ENCODE measurements at places on chromosomes 2 and 18.

DNA sequence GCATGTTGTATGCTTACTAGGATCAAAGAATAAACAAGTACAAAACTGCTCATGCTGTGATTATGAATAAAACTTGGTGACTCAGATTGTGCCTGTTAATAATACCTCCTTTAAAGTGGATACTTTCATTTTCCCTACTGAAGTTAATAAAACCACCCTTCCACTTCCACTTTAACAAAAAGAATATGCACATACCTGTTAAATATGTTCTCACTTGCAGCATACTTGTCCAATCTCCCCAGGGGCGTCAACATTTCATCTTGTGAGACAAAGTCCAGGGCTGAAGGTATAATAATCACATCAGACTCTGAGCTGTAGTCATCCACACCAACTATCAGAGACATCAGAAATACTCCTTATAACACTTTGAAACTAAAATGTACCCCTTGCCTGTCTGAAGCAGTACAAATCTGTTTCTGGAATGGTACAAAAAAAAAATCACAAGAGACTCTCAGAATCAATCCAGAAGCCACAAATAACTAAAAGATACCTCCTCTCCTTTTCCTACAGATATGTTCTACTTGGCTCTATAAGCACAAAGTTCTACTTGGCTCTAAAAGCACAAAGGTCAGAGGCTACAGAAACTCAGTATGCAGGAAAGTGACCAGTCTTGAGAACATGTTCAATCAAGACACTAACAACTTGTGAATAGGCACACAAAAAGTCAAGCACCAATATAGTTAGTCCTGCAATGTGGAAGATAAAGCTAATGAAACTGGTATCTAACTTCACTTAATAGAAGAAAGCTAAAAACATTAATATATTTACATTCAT, 19.3 kb downstream of the PPP4R1 start:
- no peak for DNase-seq

- no peak for DNase-seq
Observed at GRCh38 chr2:53130441-53130943, 637.1 kb upstream of the CHAC2 start.

DNA sequence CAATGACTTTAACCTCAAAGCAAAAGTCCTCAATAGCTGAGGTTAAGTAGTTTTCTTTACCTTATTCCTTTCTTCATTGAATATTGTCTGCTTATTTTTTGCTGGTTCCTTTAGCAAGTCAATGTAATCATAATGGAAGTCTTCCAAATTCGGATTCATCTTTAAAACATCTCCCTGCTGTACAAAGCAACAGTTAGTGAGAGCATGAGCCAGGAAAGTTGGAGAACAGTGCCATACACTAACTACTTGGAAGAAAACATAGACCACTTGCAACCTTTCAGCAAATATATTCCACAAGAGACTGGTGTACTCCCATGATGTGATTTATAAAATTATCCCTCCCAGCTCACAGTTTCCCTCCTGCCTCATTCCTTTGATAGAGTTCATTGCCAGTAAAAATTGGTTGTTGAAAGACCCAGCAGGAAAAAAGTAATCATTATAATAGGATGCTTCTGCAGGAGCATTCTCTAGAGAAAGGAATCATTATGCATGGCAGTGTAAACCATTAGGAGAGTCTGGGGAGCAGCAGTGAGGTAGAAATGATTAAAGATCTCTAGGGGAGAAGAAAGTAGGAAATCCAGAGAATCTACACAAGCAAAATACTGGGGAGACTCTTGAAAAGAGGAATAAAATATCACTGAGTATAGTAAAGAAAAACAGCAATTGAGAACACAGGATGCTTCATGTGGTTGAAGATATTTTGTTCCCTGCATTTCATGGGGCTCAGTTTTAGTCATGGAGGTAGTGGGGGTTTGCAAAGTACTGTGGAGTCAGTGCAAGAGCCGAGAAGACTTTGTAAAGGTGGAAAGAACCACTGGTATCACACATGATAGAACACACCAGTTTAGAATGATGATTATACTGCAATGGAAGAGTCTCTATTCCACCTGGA, 38.6 kb upstream of the TTN start:
- no peak for DNase-seq

- DNase-seq, result no peak
Observed at GRCh38 chr2:28413899-28414295, 21.2 kb downstream of the FOSL2 start.

- DNase-seq, result no peak
Observed at GRCh38 chr18:67540559-67540958, 24.0 kb upstream of the DSEL start.

DNA sequence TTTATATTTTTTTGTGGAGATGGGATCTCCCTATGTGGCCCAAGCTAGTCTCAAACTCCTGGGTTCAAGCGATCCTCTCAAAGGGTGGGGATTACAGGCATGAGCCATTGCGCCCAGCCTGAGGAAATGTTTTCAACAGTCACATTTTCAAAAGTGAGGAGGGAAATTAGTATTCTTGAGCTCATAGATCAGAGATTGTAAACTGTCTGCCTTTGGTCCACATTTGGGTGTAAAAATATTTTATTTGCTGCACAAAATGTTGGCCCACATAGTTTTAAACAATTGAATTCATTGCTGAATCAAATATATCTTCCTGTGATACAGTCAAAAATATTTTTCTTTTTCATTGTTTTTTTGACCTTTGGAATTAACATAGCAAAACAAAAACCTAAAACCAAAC, 48.6 kb downstream of the NOP58 start:
- no peak for DNase-seq

DNA sequence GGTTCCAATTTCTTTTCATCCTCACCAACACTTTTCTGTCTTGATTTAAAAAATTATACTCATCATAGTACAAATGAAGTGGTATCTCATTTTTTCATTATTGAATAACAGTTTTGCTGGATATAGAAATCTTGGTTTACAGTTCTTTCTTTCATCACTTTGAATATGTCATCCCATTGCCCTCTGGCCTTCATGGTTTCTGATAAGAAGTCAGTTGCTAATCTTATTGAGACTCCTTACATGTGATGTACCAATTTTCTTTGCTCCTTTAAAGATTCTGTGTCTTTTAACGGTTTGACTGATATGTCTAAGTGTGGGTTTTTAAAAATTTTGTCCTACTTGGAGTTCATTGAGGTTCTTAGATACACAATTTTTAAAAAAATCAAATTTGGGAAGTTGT, 35.0 kb downstream of the SLC3A1 start:
- DNase-seq, result no peak

DNA sequence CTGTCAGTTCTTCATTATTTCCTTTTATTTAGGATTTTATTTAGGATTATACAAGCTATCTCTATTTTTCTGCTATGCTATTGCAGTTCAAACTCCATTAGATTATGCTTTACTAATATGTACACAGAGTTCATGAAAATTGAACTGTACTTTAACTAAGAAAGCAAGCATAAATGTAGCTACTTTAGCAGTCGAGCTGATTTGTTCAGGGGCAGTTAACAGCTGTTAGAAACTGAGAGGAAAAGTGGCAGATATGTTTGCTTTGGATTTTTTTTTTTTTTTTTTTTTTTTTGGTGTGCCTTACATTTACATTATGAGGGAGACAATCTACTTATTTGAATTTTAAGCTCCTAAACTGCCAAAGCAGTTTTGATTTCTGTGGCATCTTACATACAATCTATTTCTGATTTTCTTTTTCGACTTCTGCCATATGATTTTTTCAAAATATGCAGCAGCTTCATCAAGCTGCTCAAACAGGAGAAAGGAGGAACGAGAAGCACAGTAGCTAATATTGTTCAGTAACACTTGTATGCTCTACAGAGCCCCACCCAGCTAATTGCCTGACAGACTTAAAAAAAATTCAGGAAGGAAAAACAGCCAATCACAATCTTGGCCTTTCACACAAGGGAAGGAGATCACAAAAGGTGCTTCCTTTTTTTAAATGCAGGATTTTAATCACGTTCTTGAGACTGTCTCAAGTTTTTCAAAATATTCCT, 233.4 kb upstream of the SIX3 start:
- peak; percentile 38 for DNase-seq

GRCh38 chr2:233815861-233816260, 37.7 kb downstream of the MROH2A start:
- no peak for DNase-seq

DNA sequence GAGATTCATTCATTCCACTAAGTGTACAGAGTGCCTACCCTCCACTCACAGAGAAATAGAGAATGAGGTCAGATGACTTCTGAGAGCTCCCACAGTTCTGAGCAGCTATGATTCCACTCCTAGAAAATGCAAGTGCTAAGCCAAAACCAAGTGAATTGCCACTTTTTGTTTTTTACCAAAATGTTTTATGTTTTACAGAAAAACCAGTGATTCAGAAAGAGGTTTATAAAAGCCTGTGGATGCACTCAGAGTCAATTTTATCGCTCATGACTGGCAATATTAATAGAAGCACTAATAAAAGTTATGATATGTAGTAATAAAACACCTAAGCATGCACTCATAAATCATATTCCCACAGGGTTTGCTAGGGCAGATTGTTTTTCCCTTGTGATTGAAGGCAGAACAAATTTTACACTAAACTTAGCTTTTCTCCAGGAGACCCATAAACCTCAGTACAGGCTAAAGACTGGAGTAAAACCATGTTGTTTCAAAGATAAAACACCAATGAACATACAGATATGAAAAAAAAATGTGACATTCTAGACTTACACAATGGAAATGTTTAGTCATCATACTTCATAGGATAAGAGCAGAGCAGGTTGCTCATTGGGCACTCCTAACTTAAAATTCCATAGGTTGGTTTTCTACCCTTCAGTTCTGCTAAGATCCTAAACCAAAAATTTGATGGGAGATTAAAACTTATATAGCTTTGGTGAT, 67.5 kb downstream of the PDK1 start:
- no peak for DNase-seq
